ENCODE measurements at places on chromosomes 3 and 15. TPM values are rescaled to one million over a fixed set of nuclear protein-coding genes. Genes with fewer than 3 reads are reported as not detected.

The HYAL1 gene
- polyA plus RNA-seq = 0.10 TPM

The BOC gene
- polyA plus RNA-seq = 17.7 TPM

The IQCF6 gene
- polyA plus RNA-seq = not detected

The LRRC3B gene
- polyA plus RNA-seq = not detected

The CYFIP1 gene
- 93.4 TPM for polyA plus RNA-seq

The IGSF11 gene
- polyA plus RNA-seq = 0.05 TPM

The ACAN gene
- polyA plus RNA-seq = 0.85 TPM

The CLASP2 gene
- 20.5 TPM for polyA plus RNA-seq

DNA sequence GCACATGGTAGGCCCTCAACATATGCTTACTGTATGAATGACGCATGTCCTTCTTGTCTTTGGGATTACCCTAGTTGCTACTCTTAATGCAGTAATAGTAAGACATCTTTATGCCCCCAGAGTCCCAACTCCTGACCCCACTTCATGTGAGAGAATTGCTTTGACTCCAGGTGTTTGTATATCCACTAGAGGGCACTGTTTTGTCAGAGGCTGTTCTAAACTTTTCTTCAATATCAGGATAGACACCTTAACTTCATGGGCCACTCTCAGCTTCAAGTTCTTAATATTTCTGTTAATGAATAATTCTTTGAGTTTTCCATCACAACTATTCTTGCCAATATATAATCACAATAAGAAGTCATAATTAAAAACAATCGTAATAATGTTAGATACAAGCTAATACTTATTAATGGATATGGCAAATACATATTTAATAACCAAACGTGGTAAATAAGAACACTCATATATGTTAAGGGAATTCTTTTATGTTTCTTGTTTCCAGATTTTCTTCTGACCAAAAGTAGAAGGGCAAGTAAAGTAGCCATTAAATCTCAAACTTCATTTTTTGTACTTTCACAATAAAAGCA lies 337.2 kb upstream of the DNAJC19 start:
- no peak for DNase-seq

- no peak for DNase-seq
Measured at GRCh38 chr15:41511899-41512369, 1.7 kb downstream of the LTK start.

GRCh38 chr15:48423342-48423741 lies 92.1 kb downstream of the DUT start:
- no peak for DNase-seq

DNA sequence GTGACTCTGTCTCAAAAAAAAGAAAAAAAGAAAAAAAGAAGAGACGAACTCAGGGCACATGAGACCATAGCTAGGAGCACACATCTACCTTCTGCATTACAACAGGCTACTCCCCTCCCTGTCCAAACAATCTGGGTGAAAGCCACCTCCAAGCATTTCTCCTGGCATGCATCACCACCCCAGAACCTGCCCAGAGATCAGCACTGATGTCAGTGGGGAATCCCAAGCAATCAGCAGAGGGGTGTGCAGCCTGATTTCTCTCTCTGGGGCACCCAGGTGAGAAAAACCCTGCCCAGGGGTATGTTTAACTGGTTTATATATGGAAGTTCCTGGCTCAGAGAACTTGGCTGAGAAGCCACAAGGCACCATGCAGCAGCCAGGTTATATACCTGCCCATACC lies 59.4 kb downstream of the CDC25A start:
- no peak for DNase-seq

DNA sequence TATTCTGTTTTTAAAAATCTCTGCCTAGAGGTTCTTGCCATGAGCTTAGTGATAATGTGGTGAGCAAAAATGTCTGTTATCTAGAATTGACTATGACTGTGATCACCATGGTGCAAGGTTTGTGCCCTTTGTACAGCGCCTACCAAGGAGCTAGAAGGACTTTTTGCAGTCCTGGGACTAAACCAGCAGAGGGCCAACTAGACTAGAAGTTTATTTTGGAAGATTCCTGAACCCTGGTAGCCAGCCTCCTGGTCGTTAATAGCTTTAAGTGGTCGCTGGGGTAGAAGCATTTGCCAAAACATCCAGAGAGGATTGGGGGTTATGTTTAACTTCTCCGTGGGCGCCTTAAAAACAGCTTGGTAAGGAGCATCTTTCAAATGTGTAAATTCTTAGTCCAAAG lies 7.8 kb downstream of the SCG5 start:
- DNase-seq = no peak

GRCh38 chr15:29638781-29639180 lies 183.5 kb downstream of the TJP1 start:
- DNase-seq = no peak

GRCh38 chr3:167684388-167684993 lies 30.7 kb upstream of the WDR49 start:
- DNase-seq = peak; percentile 3

- DNase-seq = no peak
Measured at GRCh38 chr15:26537663-26538062, 235.2 kb downstream of the GABRB3 start.

- DNase-seq = no peak
Measured at GRCh38 chr3:174321548-174321947, 537.6 kb upstream of the NAALADL2 start.

GRCh38 chr3:170746175-170746942 lies 123.6 kb downstream of the RPL22L1 start:
- DNase-seq = no peak

GRCh38 chr3:4583416-4583815 lies 90.3 kb downstream of the ITPR1 start:
- DNase-seq = no peak

- DNase-seq = no peak
Measured at GRCh38 chr3:127330385-127330784, 42.5 kb upstream of the PRR20G start.

GRCh38 chr15:44275150-44275830 lies 13.2 kb upstream of the GOLM2 start:
- DNase-seq = no peak

DNA sequence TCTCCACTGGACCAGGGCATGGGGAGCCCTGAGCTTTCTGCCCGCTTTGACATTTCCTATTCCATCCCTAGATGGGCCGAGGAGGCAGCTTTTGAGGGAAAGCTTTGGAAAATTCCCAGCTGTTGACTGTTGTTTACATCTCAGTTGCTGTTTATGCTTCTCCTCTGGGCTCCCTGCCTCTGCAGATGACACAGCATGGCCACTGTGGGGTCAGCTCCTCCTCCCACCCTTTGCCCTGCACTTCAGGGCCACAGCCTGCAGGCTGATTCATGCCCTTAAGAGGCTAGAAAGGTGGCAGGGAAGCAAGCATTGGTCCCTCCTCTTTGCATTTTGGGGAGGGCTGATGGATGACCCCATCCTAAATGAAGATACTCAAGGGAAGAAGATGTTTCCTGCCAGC lies 8.5 kb upstream of the CTXND1 start:
- no peak for DNase-seq

DNA sequence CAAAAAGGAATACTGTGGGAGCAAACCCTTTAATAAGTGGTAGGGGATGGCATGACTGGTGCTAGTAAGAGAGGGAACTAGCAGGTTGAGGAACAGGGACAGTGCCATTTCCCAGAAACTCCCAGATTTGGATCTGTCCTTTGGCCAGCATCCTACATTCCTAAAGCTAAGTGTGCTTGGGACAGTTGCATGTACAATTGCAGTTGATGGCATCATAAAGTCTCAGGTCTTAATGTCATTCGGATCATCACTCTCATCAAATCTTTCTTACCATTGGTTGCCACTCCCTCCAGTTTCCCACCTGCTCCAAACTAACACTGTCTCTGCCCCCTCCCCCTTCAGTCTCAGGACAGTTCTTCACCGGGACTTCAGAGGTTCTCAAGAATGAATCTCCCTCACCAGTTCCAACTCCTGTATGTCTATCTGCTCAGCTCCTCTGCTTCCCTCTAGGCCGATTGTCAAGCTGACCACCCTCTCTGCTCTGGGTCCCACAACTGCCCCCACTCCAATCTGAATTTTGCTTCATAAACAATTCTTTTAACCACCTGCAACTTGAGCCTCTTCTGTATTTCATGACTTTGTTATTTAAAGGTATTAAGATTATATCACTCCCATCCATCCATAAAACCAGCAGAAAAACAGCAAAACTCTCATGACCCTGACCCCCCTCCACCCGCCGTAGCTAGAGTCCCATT lies 260.8 kb downstream of the CGGBP1 start:
- DNase-seq = no peak

- DNase-seq = no peak
Measured at GRCh38 chr15:93109336-93110102, 20.5 kb upstream of the RGMA start.

- DNase-seq = no peak
Measured at GRCh38 chr3:73018790-73019441, 22.3 kb downstream of the PPP4R2 start.

GRCh38 chr3:127275287-127275781 lies 12.5 kb downstream of the PRR20G start:
- no peak for DNase-seq

DNA sequence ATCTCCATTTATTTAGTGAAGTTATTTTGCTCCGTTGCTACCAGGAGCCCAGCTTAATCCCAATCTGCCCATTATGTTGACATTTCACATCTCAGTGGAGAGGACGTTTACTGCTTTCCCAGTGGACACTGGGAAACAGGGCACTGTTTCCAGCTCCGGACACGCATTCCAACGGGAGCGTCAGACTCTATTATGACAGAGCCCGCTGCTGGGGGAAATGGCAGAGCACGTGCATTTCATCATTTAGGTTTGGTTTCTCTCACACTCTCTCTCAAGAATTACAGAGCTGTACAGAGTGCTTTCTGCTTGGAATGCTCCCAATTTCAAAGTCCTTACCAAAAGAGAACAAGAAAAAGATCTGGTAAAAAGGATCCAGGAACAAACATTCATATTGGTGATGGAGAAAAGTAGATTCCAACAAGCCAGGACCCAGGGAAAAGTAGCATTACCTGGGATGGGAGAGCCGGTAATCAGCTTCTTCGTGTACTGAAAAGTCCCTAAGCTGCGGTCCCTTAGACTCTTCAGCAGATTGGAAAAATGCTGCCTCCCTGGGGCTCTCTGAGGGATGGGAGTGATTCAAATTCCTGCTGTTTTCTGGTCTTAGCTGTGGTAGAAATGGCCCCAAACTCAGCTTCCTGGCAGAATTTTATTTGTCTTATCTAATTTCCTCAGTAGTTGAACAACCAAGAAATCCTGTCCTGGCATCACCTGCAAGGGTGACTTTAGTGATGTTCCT lies 136.0 kb upstream of the THBS1 start:
- no peak for DNase-seq

DNA sequence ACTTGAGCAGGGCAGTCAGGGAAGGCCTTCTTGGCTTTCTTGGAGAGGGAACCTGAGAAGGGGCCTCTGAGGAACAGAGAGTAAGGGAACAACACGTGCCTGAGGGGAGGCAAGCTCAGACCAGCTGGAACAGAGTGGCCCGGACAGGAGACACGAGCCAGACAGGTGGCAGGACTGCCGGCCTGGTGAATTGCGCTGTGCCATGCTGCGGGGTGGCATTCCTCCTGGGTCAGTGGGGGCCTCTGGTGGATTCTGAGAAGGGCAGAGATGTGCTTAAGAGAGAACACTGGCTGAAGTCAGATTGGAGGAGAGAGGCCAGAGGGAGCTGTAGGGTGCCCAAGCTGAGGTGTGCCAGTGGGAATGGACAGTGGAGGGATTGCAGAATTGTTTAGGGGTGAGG lies 4.9 kb downstream of the CHAC1 start:
- DNase-seq = no peak

- DNase-seq = no peak
Measured at GRCh38 chr3:78312851-78313250, 1273.0 kb downstream of the ROBO2 start.
